ENCODE measurements at places on chromosomes 6 and 20.
A peak's percentile ranks its signal among the peaks of the same experiment; 100 is the strongest.

GRCh38 chr20:37538003-37538402 is 10.3 kb upstream of the BLCAP start:
- DNase-seq: no peak

DNA sequence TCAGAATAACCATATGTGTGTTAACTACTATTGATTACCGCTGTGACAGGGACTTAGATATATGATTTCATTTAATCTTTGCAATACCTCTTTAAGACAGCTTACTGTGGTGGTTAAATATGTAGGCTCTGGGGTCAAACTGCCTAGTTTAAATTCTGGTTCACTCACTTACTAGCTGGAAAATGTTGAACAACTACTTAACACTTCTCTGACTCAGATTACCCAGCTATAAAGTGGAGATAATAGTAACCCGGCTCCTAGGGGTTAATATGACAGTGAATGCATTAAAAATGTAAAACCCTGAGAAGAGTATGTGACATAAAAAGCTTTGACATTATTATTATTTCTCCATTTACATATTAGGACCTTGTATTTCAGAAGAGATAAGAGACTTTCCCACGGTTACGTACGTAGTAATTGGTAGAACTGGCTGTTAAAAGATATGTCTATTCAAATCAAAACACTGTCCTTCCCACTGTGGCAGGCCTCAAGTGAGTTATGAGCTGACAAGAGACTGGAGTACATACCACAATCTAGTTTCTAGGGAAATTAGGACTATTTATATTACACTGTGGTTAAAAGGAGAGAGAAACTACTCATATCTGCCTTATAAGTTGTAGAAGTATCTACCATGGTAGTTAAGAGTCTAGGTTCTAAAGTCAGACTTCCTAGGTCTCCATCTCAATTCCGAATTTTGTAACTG is 4.4 kb upstream of the PLCB1 start:
- no peak for DNase-seq

DNA sequence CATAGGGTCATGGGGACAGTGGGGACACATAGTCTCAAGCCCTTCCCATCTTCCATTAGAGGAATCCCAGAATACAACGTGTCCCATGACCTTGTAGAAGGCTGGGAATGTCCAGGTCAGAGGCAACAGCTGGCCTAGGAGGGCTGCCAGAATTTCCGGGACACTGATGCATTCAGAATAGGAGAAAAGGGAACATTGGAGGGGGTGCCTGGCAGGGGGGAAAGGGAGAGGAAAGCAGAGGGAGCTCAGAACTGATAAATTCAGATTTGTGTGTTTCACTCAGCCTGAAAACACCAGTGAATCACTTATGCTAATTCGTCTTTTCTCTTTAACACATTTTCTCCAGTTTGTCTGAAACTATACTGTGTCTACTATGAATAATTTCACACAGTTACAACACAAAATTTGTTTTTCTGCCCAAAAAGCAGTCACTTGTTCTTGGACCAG is 35.5 kb upstream of the BMP2 start:
- DNase-seq: no peak

DNA sequence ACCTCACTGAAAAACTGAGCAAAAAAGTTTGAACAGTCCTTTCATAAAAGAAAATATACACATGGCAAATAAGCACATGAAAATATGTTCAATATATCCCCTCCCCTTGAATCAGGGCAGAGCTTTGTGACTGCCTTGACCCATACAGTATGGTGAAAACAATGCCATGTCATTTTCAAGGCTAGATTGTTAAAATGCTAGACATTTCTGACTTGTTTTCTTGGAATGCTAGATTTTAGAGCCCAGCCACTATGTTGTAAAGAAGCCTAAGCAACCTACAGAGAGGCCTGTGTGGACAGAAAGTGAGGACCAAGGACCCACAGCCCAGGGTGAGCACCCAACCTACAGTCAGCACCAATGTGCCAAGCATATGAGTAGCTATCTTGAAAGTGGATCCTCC is 17.1 kb upstream of the ASF1A start:
- DNase-seq: no peak

- DNase-seq: no peak
Measured at GRCh38 chr6:161667957-161668356, 394.1 kb upstream of the AGPAT4 start.

- no peak for DNase-seq
Measured at GRCh38 chr6:144590532-144590931, 305.4 kb downstream of the UTRN start.

DNA sequence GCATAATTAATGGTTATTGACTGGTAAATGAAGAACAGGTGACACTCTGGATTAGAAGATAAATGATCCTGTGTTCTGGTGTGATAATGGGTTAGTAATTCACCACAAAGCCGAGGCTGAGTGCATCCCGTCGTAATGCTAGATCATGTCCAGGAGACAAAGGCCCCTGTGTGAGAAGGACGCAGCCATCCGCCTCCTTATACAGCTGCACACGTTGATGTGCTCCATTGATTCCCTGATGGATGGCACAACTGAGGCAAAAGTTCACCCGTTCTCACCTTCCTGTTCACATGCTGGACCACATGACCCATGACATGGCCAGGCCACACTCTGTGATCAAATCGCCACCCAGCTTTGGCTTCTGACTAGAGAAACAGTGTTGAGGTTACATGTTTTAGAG is 136.1 kb downstream of the FOXC1 start:
- DNase-seq: no peak

- DNase-seq: no peak
Measured at GRCh38 chr20:34570859-34571306, 12.4 kb downstream of the MAP1LC3A start.

GRCh38 chr6:74161380-74161779 is 465.4 kb downstream of the CD109 start:
- no peak for DNase-seq

- DNase-seq: peak; percentile 80
Measured at GRCh38 chr6:42890311-42891198, 11.1 kb downstream of the RPL7L1 start.

GRCh38 chr6:81962198-81962597 is 209.7 kb upstream of the TENT5A start:
- no peak for DNase-seq

DNA sequence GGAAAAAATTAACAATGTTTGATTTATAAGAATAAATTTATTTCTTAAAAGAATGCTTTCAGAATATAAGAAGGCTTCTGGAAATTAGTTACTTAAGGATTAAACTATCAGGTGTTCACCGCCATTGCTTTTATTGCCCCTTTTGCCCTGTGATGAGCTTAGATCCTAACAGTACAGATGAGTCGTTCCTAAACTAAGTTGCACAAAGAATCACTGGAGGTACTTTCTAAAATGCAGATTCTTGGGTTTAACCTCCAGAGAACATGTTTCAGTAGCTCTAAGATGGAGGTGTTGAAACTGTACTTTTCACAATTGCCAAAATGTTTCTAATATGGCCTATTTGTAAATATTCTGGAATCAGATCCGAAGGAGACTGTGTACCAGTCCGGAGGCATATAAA is 211.9 kb downstream of the GMDS start:
- no peak for DNase-seq

DNA sequence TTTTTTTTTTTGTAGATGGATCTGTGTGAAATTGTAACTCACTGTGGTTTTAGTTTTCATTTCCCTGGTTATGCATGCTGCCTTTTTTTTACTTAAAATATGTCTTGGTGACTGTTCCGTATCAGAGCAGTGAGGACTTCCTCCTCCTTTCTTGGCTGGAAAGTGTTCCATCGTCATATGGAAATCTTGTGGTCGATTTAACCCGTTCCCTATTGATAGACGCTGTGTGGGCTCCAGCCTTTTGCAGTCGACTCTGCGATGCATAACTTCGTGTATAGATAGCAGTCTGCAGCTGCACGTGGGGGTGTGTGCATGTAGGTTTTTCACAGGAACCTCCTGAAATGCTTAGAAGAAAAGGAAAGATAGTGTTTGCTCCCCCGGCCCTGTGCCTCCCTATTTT is 28.1 kb upstream of the PNPLA1 start:
- no peak for DNase-seq

DNA sequence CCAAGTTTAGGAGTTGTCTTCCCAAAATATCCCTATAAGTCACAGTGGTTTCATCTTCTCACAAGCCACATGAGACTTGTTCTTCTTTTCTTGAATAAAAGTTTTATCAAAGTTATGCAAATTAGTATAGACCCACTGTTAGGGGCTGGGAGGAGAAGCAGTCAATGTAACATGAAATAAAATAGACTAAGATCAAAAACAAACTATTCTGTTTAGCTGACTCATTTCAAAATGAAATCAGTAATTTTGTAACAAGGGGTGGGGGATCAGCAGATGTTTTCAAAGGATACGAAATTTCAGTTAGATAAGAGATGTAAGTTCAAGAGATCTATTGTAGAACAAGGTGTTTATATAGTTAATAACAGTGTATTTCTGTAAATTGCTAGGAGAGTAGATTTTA is 339.6 kb upstream of the PRDM1 start:
- DNase-seq: no peak

GRCh38 chr6:157990321-157991066 is 8.8 kb downstream of the SYNJ2 start:
- no peak for DNase-seq

- no peak for DNase-seq
Measured at GRCh38 chr6:136309729-136310311, 20.2 kb upstream of the BCLAF1 start.

GRCh38 chr20:36462440-36463211 is 78.7 kb upstream of the MYL9 start:
- no peak for DNase-seq

GRCh38 chr6:38112181-38112580 is 292.7 kb downstream of the ZFAND3 start:
- DNase-seq: no peak

DNA sequence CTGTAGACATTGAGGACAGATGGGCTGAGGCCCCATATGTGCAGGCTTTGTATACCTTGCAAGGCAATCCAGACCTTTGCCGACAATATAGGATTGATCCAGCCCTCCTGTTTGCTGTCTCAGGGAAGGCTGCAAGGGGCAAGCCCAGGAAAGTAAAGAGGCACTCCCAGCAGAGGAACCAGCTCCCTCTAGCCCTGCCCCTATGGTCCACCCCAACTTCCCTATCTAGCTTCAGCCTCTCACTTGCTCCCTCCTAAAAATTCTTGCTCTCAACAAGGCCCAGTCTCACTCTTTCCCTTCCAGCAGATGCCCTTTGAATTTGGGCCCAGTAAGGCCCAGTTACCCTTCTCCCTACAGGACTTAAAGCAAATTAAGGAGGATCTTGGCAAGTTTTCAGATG is 92.6 kb downstream of the JARID2 start:
- DNase-seq: no peak

GRCh38 chr20:43586641-43587040 is 4.1 kb upstream of the IFT52 start:
- DNase-seq: no peak

GRCh38 chr6:2883673-2884072 is 19.4 kb downstream of the SERPINB9 start:
- no peak for DNase-seq

GRCh38 chr6:89471287-89471867 is 38.4 kb downstream of the ANKRD6 start:
- DNase-seq: no peak

DNA sequence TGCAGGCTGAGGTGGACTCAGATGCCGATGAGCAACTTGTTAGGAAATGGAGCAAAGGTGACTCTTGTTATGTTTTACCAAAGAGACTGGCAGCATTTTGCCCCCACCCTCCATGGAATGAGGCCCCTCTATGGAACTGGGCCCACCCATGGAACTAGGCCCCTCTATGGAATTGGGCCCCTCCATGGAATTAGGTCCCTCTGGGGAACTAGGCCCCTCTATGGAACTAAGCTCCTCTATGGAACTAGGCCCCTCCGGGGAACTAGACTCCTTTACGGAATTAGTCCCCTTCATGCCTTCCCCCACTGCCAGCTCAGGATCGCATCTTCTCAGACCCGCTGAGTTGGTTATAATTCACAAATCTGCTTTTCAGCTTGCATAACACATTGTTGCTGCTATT is 144.9 kb downstream of the THBS2 start:
- DNase-seq: no peak

DNA sequence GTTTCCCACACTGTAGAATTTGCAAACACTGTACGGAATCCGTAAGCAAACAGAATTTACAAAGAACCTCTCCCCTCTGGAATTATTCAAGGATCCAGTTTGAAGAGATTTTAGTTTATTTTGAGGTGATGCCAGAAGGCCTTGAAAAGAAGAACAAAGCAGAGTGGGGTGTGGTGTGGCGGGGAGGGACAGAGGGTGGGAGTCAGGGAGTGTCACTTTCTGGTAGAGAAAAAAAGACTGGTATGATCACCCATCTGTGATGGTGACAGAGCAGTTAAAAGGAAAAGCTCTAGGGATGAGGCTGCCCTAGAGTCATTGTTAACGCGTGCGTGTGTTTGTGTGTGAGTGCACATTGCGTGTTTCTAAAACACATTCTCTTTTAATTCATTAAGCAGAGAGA is 97.0 kb upstream of the F13A1 start:
- DNase-seq: no peak

DNA sequence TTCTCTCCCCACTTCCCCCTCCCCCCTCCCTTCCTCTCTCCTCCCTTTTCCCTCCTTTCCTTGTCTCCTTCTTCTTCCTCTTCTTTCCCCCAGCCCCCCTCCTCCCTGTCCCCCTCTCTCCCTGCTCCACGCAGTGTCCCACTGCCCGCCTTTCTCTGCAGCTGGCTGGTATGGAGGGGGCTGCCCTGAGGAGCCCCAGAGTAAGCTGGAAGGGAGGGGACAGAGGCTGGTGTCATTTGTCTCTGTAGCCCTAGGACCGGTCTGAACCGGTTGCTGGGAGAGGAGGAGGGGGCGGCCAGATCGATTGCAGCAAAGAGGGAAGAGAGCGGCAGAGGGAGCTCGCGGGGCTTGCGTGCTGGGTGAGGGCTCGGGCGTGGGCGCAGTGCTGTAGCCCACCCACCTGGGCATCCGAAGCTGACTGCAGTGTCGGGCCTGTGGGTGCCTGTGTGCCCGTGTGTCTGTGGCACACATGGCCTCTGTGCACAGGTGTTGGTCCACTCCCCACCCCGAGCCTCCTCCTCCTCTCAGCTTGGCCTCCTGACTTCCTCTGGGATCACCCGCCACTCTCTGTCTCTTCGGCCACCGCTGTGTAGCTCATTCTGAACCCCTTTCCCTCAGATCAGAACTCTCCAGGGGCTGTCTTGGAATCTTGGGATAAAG is 50.6 kb downstream of the SRC start:
- no peak for DNase-seq

- peak; percentile 40 for DNase-seq
Measured at GRCh38 chr20:21503345-21503744, 10.5 kb downstream of the NKX2-2 start.

Measured in stimulated activated CD8-positive, alpha-beta memory T cell treated with anti-CD3 and anti-CD28 coated beads, Interleukin-15, amount 100 ng/mL, for 48 hours (primary cell).